Urinary bladder (tissue), 4 donors: ENCODE measurements at places on chromosomes 13 and 19. TPM values are rescaled to one million over a fixed set of nuclear protein-coding genes. Genes with fewer than 3 reads are reported as not detected.

- DNase-seq = no peak
These were observed 5.4 kb upstream of the PLAUR start for GRCh38 chr19:43675269-43675879.

DNA sequence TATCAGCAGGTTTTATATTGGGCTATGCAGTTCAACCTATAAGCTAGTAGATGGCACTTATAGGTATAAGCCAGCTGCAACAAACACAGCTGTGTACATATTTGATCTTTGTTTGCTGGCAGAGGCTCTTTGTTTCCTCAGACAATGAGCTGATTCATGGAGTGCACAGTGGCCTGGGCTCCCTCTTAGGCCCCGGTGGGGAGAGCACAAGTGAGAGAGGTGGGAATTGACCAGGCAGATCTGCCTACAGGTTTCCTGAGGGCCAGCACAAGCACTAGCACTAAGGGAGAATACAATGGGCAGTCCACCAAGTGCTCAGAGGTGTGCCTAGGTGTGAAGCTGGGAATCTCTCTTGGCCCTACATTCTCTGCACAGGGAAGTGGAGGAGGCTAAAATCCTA lies 1390.7 kb downstream of the SLITRK5 start:
- DNase-seq = no peak

- DNase-seq = no peak
These were observed 3.6 kb upstream of the IFNL2 start for GRCh38 chr19:39264306-39265290.

URI1 gene
- polyA plus RNA-seq = 37.9 TPM
